Activated CD4-positive, CD25-positive, alpha-beta regulatory T cell treated with anti-CD3 and anti-CD28 coated beads, Interleukin-2, amount 50 U/mL, for 16 hours (primary cell): ENCODE measurements at places on chromosomes 1 and 21.

- no peak for DNase-seq
Measured at GRCh38 chr1:1997576-1997975, 6.0 kb downstream of the CFAP74 start.

DNA sequence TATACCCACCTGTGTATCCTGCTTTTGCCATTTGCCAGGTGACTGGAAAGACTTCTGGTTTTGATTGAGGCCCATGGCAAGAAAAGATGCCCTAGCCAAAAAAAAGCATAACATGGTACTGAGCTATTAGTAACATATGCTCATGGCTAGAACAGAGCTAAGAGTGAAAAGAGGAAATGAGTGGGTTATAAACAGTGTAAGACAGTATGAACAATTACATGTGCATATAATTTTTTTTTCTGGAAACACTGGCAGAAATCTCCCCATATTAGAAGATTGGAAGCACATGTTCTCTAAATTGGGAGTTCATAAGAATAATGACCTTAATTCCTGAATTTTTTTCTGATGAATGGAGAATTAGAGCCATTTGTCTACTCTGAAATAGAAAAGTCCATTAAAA lies 41.2 kb upstream of the PDC start:
- DNase-seq = no peak

DNA sequence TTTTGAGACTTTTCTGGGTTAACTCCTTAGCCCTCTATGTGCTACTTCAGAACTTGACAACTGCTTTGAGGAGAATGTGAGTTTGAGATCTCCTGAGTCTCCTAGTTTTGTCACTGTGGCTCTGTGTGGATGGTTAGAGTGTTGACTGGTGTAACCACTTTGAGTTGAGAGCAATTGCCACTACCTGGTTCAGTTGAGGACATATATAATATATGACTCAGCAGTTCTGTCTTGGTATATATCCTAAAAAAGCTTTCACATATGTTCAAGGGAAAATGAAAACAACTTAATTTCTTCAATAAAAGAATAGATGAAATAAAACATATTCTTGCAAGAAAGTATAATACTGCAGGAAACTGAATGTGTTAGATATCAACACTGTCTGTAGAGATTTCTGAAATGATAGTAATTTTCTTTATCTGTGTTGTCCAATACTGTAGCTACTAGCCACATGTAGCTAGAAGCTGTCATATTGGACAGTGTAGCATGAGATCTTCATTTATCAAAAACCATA lies 96.7 kb upstream of the QSOX1 start:
- no peak for DNase-seq

DNA sequence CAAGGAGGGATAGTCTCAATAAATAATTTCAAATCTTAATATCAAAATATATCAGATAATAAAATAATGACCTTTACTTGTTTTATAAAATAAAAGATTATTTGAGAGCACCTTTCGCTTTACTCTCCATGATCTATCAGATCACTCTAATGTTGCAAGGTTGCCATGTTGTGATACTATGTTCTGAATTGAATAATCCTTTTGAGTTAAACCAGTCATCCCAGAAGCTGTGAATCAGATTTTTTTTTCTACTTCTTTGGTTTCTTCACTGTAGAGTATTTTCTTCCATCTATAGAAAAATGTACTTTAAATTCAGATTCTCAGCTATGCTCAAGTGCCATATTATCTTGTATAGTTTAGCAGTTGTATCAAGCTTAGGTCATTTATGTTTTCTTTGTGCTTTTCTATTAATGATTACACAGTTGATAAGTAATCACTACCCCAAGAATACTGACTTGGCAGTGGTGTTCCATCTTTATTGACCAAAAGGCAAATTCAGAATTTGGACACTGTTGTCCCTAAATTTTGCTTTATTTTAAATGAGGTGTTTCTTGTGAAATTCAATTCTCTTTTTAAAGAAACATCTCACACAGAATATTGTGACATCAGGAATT lies 32.9 kb downstream of the BRDT start:
- no peak for DNase-seq

GRCh38 chr1:23673086-23673813 lies 18.4 kb upstream of the RPL11 start:
- no peak for DNase-seq

- no peak for DNase-seq
Measured at GRCh38 chr1:201661823-201662359, 123.0 kb downstream of the NAV1 start.

DNA sequence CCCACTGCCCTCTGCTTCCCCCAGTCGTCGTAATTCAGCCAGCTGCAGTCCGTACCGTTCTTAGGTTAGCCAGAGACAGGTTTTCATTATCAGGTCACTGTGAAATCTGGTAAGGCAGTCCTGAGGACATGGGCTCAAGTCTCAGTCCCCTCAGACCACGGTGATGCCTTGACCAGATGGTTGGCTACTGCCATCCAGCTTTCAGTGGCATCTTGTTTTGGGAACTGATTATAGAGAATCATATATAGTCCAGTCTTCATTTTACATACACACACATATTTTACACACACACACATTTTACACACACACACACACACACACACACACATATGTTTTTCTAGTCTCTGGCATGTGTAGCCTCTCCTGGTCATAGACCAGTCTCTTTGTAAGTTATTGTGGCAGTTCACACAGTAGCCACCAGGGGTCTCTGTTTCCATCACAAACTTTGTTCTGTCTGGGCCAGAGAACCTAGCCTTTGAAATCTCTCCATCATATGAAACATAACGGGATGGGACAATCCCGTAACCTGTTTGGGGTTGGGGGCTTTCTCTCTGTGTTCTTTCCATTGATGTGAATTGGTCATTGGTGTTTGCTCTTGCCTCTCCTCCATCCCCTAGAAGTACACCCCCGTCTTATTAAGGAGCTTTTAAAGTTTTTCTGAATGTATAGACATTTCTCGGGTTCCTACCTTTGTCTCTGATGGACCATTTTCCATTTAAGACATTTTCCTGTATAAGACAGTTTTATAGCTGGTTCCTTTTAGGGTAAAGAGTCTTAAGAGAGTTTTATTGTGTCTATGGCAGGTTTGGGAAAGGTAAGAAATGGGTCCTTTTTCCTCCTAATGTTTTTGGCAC lies 8.4 kb upstream of the IKBKE start:
- DNase-seq = peak; percentile 58

GRCh38 chr1:31570228-31570627 lies 6.1 kb upstream of the TINAGL1 start:
- DNase-seq = no peak

DNA sequence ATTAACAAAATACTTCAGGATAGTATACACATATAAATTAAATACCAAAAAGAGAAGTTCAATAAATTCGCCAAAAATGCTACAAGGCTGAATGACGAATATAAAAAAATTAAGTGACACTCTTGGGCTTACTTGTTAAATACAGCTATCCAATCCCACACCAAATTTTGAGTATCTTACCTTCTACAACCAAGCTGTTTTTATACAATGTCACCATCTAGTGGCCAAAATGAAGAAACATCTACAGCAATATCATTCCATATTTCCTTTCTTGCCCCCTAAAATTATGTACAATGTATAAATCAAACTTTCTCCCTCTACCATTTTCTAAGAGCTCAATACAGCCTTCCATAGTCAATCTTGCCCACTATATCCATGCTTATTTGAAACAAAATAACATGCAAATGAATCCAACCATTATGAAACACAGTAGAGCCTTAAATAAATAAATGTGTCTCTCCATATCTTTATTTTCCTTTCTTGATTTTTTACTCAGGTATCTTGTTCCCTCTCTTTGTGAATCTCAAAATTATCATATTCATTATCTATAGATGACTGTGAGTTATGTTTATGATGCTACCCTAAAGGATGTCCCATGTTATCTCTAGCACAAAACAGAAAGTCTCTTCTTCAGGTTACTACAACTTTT lies 86.3 kb downstream of the ACBD6 start:
- no peak for DNase-seq

DNA sequence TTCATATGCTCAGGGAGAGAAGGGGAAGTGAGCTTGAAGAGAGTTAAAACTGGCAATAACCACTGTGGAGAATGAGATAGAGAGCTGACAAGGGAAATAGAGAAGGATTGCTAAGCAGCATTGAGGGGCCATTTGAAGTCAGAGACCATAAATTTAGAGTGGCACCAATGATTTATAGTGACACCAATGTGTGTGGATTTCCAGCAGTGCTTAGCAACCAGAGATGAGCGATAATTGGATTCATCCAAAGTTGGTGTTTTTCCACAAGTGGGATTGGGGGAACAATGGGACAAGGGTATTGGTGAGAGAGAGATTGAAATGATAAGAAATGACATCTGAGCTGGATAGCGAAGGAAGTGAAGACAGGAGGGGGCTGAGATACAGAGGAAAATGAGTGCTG lies 114.1 kb downstream of the C1orf94 start:
- DNase-seq = no peak

GRCh38 chr1:209421978-209422680 lies 161.4 kb upstream of the CAMK1G start:
- DNase-seq = no peak

DNA sequence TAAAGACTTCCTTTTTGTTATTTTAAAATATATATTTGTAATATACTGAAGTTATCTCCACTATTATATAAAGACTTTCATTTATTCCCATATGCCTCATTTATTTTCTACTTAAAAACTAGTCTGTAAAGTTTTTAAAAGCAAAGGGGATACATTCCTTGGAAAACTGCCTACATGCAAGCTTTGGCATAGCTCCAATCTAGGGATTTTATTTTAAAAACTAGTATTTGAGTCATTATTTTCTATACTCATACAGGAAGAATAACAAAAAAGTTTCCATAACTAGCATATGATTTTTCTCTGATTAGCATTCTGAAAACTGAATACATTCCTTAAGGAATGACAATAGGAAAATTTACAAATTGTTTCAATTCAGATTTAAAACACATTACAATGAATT lies 88.9 kb downstream of the COL24A1 start:
- DNase-seq = no peak

DNA sequence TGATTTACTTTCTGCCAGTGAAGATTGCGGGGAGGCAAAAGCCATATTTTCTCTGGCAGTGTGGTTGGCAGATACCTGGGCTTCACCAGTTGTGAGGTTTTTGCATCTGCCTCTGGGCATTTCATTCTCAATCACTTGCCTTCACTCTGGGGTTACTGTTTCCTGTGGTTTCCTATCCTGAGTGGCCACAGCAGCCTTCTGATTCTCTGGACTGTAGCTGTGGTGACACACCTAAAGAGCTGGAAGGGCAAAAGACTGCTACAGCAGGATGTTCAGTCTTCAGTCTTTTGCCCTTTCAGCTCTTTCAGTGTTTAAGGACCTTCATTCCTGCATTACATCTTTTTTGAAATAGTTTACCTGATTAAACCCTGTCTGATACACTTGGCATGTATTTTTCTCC lies 50.5 kb upstream of the GPR52 start:
- DNase-seq = no peak

- DNase-seq = no peak
Measured at GRCh38 chr1:24609949-24610517, 33.1 kb upstream of the SRRM1 start.

DNA sequence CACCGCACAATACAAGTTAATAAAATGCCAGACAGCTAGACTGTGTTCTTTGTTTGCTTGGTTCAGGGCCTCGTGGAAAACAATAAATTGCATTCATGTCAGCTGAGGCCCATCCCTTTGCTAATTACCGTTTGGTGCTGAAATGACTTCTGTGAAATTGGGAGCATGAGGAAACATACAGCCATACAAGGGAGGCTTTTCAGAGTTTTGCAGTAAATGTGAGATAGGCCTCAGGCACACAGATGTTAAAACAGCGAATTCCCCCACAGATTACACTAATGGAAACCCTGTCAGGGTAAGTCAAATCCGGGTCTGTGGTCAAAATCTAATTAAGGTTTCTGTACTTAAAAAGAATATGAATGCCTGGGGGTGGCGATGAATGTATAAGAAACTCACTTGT lies 173.5 kb upstream of the LMO4 start:
- DNase-seq = no peak

DNA sequence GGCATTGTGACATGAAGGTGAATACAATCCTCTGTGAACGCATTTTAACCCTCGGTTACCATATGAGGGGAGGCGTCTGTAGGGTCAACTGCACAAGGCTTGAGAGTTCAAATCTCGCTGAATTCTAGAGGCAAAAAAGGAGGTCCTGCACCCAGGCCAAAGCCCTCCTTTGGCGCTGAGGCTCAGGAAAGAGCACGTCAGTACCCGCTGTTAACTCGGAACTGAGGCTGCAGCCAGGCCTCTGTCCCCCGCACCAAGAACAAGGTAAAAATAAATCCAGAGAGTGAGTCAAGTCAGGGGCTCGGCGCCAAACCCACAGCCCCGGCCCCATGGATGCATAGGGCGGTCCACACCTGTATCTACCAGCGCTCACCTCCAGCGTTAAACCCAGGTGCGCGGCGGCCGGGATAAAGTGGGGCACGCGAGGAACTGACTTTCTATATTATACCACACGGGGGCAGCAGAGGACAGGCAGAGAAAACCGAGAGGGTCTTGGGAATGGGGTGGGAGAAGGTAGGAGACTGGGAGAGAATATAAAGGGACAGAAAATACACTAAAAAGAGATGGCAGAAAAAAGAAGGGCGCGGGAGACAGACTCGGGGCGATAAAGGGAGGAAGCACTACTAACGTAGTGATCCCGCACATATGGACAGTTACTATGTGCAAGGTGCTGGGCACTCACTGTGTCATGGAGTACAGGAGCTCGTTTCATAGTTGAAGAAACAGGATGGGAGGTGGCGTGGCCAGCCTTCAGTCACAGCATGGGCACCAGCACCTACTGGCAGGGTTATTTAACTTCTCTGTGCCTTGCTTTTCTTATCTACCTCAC lies 54.9 kb downstream of the DMRTA2 start:
- DNase-seq = no peak

DNA sequence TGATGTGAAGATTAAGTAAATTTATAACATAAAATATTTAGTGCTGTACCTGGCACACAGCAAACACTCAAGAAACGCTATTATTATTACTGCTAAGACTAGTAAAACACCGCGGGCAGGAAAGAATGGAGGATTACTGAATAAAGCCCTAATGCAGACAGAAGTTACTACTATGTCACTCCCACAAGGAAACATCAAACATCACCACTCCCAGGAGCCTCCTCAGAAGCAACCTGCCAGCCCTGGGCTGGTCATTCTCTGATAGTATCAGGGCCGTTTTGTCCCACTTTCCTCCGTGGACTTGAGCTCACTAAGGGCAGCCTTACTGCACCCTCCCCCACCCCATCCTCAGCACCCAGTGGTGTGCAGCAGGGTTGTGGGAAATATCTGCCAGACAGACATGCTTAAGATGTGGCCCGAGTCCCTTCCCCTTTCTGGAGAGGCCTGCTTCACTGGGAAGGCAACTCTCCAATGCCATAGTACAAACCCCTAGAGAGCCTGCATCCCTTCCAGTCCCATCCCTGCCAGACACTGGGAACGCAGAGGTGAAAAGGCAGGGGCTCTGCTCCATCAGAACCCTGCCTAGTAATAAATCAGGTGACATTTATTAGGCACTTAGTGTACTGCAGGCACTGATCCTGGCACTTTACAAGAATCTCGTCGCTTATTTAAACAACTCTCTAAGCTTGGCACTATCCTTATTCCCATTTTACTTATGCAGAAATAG lies 41.7 kb upstream of the ECE1 start:
- DNase-seq = no peak
